ENCODE measurements at places on chromosomes 3 and 15.

DNA sequence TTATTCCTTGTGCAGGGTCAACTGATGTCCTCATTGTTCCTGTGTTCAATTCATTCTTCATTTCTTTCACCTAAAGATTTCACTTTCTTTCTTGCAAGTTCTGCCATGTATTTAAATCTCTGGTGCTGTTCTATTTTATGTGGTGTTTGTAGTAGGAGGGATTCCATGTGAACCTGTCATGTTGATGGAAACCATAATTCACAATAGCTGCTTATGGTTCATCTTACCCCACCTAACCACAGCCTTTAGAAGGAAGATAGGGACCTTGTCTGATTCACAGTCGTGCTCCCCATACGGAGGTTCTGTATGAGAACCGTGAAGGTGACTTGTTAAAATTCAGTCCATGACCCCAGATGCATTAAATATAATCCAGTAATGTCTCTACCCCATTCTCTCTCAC is 21.9 kb downstream of the SLCO2A1 start:
- no peaks in the 10 kb centered on the region for H3K4me1 ChIP-seq
- no peaks in the 10 kb centered on the region for H3K36me3 ChIP-seq
- H3K27me3 ChIP-seq: no peaks in the 10 kb centered on the region
- no peak for DNase-seq
- no peak overlapping the region for H3K27ac ChIP-seq
- no peak overlapping the region for H3K4me3 ChIP-seq

GRCh38 chr3:18401300-18401961 is 23.7 kb downstream of the SATB1 start:
- DNase-seq: no peak
- H3K4me1 ChIP-seq: peaks cover 91% of the 10 kb centered on the region
- H3K27ac ChIP-seq: peak overlapping the region; percentile 93
- H3K4me3 ChIP-seq: peak overlapping the region; percentile 83

DNA sequence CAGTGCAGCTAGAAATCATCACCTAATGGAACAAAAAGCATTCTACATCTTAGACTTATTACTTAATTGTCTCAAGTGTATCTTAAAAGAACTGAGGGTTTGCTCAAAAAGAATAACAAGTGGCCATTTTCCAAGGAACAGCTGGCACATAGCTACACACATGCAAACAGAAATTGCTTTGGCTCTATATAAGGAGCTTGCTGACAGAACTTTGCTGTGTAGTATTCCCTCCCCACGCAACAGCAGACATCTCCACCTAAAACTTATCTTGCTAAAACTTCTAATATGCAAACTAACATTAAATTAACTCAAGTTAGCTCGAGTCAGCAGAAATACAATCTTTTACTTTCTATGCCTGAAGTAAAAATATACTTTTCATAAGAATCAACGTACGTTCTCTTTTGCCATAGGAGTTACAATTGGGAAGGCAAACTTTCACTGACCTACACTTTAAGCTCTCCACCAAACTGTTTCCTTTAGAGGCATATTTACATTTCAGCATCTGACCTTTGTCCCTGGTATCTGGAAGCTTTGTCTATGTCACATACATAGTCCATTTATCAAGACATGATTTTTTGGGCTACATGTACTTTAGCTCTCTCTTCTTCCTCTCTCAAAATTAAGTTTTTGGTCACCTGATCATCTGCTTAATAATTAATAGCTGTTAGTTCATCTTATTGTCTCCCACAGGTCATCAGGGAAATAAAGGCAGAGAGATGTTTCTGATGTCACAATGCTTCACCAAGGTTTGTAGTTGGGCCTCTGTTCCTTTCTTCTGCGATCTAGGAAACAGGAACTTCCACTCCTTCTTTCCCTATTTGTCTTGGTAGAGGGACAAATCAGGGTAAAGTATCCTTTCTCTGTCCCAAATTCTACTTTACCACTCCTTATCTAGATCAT is 163.4 kb upstream of the AGTR1 start:
- H3K4me3 ChIP-seq: no peak overlapping the region
- H3K27me3 ChIP-seq: no peaks in the 10 kb centered on the region
- no peaks in the 10 kb centered on the region for H3K4me1 ChIP-seq
- no peak overlapping the region for H3K27ac ChIP-seq

DNA sequence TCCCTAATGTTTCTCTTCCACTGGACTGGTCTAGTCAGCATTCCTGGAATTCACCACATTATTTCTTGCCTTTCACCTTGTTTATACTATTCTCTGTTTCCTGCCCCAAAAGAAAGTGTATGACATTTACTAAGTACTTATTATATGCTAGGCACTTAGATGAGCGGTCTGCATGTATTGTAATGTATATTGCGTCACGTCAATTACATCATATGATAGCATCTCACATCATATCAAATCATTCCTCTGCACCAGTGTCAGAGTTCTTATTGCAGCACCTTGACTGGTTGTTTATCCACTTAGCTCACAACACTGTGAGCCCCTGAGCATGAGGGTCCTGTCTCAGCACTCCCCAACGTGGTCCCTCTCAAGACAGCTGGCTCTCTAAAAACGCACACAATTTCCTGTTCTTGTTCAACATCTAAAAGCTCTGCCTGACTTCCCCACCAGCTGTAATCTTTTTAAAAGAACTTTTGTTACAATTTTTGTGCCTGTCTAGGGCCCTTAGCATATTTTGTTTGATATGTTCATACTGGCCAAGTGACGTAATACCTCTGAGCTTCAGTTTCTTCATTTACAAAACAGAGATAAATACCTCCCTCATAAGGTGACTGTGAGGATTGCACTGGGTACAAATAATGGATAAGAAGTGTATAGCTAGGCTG is 58.8 kb downstream of the ARHGAP31 start:
- H3K36me3 ChIP-seq: no peaks in the 10 kb centered on the region
- peak overlapping the region; percentile 58 for H3K27ac ChIP-seq
- DNase-seq: no peak
- H3K4me1 ChIP-seq: peaks cover 22% of the 10 kb centered on the region
- peak overlapping the region; percentile 6 for H3K4me3 ChIP-seq

- H3K36me3 ChIP-seq: peaks cover 29% of the 10 kb centered on the region
- H3K27me3 ChIP-seq: no peaks in the 10 kb centered on the region
- no peak overlapping the region for H3K4me3 ChIP-seq
Observed at GRCh38 chr3:112117415-112117814, 15.6 kb downstream of the GCSAM start.

DNA sequence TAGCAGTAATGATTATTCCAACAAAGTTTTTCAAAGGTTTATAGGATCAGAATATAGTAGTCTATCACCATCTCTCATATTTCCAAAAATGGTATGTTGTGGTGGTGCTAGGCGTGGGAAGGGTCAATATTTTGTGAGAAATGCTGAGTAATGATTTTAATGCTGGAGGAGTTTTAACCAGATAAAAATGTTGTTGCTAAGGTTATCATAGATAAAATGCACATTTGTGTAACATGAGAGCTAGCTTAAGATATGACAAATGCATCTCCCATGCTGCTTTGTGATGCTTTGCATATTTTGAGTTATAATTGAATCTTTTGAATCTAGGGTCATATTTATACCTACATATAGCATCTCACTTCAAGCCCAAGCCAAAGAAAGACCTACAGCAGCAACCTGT is 103.9 kb upstream of the ROBO1 start:
- no peaks in the 10 kb centered on the region for H3K4me1 ChIP-seq
- H3K27ac ChIP-seq: no peak overlapping the region
- DNase-seq: no peak
- H3K27me3 ChIP-seq: no peaks in the 10 kb centered on the region
- H3K4me3 ChIP-seq: no peak overlapping the region

DNA sequence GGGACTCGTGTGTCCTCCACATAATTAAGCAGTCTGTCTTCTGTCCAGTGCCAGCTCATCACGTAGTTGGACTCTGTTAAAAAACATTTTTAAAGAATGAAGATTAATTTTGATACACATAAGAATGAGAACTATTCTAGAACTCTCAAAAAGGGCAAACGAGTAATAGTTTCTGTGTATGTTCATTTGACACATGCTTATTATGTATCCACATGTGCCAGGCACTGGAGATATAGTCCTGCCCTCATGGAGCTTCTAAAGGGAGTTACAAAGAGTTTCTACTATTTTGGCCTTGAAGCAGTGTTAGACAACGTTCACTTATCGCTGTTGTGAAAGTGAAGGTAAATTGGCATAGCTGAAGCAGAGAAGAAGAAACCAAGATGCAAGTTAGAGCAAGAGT is 326.7 kb upstream of the CTDSPL start:
- no peak overlapping the region for H3K4me3 ChIP-seq
- H3K27ac ChIP-seq: no peak overlapping the region
- H3K4me1 ChIP-seq: peaks cover 3% of the 10 kb centered on the region
- H3K27me3 ChIP-seq: no peaks in the 10 kb centered on the region
- no peak for DNase-seq

DNA sequence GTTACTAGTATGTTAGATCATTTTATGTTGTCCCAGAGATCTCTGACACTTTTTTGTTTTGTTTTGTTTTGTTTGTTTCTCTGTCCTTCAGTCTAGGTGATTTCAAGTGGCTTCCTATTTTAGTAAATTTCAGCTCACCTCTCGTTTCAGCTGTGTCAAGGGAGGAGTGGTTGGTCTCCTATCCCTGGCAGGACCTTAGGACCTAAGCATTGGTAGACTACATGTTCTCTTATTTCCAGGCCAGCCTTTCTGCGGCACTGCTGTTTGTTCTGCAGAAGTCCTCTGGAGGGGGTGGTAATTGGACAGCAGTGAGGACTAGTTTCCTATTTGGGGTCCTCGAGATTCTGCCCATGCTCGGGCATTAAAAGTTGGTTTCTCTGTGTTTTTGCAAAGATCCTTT is 31.8 kb downstream of the MGA start:
- H3K27ac ChIP-seq: peak overlapping the region; percentile 67
- peaks cover 10% of the 10 kb centered on the region for H3K36me3 ChIP-seq
- peaks cover 34% of the 10 kb centered on the region for H3K4me1 ChIP-seq
- H3K4me3 ChIP-seq: peak overlapping the region; percentile 53
- no peaks in the 10 kb centered on the region for H3K27me3 ChIP-seq

DNA sequence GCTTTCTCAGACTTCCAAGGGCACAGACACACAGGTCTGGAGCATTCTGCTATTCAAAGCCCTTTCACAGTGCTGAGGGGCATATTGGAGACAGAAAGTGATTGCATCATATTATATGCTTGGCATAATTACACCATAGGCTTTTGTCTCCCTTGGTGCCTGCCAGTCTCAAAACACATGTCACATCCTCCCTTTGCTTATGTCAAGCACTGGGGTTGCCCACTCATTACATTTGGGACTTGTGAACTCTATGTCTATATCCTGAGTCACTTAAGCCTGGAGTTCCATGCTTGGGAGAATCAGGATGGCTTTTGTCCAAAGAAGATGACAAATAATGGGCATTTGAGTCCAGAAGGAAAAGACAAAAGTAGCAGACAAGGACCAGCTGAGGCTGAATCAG is 12.3 kb upstream of the PDZRN3 start:
- H3K4me1 ChIP-seq: no peaks in the 10 kb centered on the region
- DNase-seq: no peak
- no peaks in the 10 kb centered on the region for H3K27me3 ChIP-seq
- H3K27ac ChIP-seq: no peak overlapping the region
- no peak overlapping the region for H3K4me3 ChIP-seq

- no peak overlapping the region for H3K27ac ChIP-seq
- no peak for DNase-seq
- no peaks in the 10 kb centered on the region for H3K36me3 ChIP-seq
- H3K4me3 ChIP-seq: no peak overlapping the region
- H3K4me1 ChIP-seq: no peaks in the 10 kb centered on the region
Observed at GRCh38 chr3:61448378-61448777, 113.0 kb upstream of the PTPRG start.

- no peak for DNase-seq
- H3K27me3 ChIP-seq: no peaks in the 10 kb centered on the region
- H3K4me1 ChIP-seq: peaks cover 49% of the 10 kb centered on the region
- H3K36me3 ChIP-seq: peaks cover 17% of the 10 kb centered on the region
Observed at GRCh38 chr3:4724051-4724629, 231.0 kb downstream of the ITPR1 start.

DNA sequence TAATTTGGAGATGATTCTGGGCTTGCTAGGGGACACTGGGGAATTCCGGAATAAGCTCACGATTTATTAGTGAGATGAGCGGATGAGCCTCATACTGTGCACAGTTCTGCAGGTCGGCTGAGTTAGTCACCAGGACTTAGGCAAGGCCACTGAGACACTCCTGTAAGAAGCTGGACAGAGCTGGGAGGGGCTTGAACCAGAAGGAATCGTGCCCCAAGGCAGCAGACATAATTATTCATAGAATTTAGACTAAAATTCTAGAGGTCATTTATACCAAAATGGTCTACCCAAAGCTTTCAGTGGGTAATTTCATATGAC is 121.4 kb downstream of the VGLL4 start:
- no peak for DNase-seq
- H3K4me3 ChIP-seq: no peak overlapping the region
- no peaks in the 10 kb centered on the region for H3K4me1 ChIP-seq

GRCh38 chr3:52020796-52021195 is 25.1 kb upstream of the RPL29 start:
- no peaks in the 10 kb centered on the region for H3K36me3 ChIP-seq
- no peak overlapping the region for H3K4me3 ChIP-seq
- H3K27me3 ChIP-seq: no peaks in the 10 kb centered on the region
- H3K4me1 ChIP-seq: no peaks in the 10 kb centered on the region

- H3K36me3 ChIP-seq: no peaks in the 10 kb centered on the region
- H3K27me3 ChIP-seq: peaks cover 51% of the 10 kb centered on the region
- no peak overlapping the region for H3K27ac ChIP-seq
- H3K4me1 ChIP-seq: no peaks in the 10 kb centered on the region
Observed at GRCh38 chr15:79299841-79300235, 11.1 kb upstream of the TMED3 start.

GRCh38 chr3:129016356-129016719 is 15.2 kb downstream of the EFCC1 start:
- peak overlapping the region; percentile 84 for H3K27ac ChIP-seq
- no peaks in the 10 kb centered on the region for H3K27me3 ChIP-seq

DNA sequence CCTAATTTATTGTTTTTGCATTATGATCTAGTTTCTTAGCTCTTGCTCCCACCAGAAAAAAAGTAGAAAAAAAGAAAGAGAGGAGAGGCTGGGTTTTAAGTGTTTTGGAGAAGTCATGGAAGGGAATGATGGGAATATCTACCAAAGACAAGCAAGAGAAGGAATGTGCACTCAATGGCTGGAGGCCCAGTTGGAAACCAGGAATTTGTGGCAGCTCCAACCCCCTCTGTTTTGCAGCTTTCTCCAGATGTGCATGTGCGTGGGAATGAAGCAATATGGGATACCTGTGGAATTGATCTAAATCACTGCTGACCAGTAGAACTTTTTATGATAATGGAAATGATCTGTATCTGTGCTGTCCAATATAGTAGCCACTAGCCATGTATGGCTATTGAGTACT is 27.1 kb downstream of the EIF2AK4 start:
- no peak overlapping the region for H3K27ac ChIP-seq
- no peaks in the 10 kb centered on the region for H3K27me3 ChIP-seq
- peaks cover 3% of the 10 kb centered on the region for H3K4me1 ChIP-seq
- DNase-seq: no peak

DNA sequence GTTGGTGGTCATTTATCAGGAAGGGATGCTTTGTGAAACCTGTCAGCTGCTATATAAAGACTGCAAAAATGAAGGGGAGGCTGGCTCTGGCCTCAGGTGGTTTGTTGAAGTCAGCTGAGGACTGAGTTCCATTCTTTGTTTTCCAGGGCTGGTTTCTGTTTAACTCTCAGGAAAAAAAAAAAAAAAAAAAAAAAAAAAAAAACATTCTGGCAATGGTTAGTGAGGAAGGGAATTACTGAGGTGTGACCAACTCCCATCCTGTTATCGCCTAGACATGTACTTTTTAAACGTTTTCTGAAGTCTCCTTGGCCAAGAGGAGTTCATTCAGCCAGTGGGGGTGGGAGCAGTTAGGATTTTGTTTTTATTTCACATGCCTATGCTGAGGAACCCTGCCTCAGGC is 316.3 kb downstream of the OXSM start:
- no peaks in the 10 kb centered on the region for H3K4me1 ChIP-seq
- no peaks in the 10 kb centered on the region for H3K27me3 ChIP-seq
- H3K27ac ChIP-seq: no peak overlapping the region
- H3K4me3 ChIP-seq: no peak overlapping the region
- H3K36me3 ChIP-seq: no peaks in the 10 kb centered on the region

Data from T-helper 2 cell treated with Interferon-gamma antibody and Interleukin-4, amounts not matched to agents 5 μg/mL and 100 μg/mL, for 36 hours (primary cell).